ENCODE measurements at places on chromosomes 1 and 21.
A peak's percentile ranks its signal among the peaks of the same experiment; 100 is the strongest.

DNA sequence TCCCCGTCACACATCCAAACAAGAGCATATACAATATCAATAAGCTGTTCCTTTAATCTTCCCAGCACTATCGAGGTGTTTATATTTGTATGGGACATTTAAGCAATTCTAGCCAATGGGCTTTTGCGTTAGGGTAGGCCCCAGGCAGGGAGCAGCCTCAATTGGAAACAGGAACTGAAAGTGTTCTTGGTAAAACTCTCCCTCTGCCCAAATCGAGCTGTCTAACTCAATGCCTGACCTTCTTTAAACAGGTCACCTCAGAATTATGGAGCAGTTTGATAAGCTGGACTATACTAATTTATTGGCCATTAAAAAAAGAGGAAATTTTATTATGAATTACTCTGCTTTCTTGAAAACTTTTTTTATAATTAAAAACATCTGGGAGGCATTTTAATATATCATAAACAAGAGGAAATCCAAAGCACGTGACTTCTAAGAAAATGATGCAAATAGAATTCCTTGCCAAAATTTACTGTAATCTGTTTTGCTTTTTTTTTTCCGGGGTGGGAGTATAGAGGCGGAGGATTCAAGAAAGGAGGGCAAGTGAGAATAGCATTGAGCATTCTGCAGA, 498.1 kb downstream of the LMO4 start:
- DNase-seq = peak; percentile 8

GRCh38 chr1:12810691-12811408, 19.7 kb downstream of the PRAMEF1 start:
- DNase-seq = no peak

- DNase-seq = no peak
Observed at GRCh38 chr1:33454646-33455282, 17.7 kb upstream of the ZSCAN20 start.

DNA sequence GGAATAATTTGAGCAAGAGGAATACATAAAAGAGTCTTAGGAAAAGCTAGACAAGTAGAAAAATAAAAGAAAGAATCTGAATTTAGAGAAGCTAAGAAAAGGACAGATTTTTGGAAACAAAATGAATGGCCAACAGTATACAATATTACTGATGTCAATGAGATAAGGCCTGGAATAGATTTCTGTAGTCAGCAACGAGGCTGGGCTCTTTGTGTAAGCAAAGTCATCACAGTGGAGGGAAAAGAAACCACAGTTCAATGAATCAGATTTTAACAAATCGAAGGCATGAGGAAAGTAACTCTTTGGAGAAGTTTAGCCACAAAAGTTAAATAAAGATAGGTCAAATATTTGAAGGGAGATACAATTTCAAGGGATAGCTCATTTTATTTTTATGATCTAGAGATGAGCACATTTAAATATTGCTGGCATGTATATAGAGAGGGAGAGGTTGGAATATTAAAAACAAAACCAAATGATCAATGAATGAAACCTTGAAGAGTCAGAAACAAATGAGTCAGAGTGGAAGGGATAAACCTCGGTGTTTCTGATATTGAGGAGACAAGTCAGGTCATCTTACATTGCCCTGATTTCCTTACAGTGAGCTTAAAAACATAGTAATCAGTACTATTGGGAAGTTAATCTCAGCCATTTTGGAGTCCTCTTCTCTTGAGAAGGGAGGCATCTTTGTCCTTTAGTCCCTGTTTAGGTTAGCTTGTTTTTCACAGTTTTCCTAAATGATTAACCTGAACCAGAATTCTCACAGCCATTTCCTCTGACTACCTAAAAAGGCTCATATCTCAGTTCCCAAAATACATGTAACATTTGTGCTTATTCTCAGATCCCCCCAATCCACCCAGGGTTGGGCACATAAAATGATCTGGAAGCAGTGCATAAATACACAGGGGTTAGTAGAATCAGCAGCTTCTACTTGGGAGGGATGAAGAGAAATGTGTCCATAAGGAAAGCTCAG, 620.0 kb upstream of the B3GALT2 start:
- DNase-seq = no peak

- DNase-seq = no peak
Observed at GRCh38 chr1:226337276-226337875, 28.4 kb upstream of the LIN9 start.

- no peak for DNase-seq
Observed at GRCh38 chr1:20354610-20355009, 63.9 kb downstream of the VWA5B1 start.

GRCh38 chr1:177145106-177146070, 19.1 kb downstream of the ASTN1 start:
- DNase-seq = peak; percentile 79

DNA sequence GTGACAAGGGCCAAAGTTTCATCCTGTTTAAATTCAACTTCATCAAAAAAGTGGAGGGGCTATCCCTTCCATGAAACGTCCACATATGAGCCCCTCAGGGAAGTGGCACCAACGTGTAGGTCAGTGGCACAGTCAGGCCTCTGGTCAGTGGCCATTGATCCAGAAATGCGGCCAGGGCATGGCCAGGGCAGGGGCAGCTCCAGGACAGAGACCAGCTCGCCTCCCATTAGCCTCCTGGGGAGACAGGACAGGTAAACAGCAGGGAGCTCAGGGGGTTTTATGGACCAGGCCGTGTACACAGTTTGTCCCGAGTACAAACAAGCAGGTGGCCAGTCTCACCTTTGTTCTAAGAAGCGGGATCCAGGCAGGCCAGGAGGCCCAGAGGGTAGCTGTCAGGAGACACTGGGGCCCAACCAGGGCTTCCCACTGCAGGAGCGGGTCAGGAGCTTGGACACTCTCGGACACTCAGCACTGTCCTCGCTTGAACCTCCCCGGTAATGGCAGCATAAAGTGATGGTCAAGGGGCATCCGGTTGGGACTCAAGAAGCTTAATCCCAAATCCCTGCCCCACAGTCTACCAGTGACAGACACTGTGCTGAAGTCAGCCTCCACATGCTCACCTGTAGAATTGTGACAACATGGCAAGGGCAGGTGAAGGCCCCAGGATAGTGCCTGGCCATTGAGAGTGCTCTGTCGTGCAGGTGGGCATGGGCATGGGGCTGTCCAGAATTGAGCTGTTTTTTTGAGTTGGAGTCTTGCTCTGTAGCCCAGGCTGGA, 144.1 kb upstream of the ERRFI1 start:
- DNase-seq = no peak

DNA sequence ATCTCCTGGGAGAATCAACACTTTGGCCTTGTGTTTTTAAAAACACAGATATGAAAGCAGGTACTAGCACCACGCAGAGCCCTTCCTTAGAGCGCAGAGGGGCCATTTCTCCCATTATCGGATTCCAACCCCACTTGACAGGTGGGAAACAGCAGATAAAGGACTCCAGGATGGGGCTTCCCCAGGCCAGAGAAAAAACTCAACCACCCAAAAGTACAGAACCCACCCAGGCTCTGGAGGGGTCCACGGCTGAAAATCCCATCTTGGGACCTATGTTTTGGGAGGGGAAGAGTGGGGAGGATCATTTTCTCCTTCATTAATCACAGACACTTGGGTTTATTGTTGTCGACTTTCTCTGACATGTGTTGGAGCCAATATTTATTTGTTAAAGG, 27.1 kb upstream of the COL18A1 start:
- DNase-seq = no peak

GRCh38 chr1:31593770-31594632, 17.7 kb downstream of the TINAGL1 start:
- no peak for DNase-seq

- DNase-seq = no peak
Observed at GRCh38 chr1:44433209-44433608, 28.2 kb downstream of the RNF220 start.

- no peak for DNase-seq
Observed at GRCh38 chr1:7488475-7488842, 282.6 kb upstream of the VAMP3 start.

GRCh38 chr1:181222972-181223505, 134.5 kb downstream of the IER5 start:
- no peak for DNase-seq

DNA sequence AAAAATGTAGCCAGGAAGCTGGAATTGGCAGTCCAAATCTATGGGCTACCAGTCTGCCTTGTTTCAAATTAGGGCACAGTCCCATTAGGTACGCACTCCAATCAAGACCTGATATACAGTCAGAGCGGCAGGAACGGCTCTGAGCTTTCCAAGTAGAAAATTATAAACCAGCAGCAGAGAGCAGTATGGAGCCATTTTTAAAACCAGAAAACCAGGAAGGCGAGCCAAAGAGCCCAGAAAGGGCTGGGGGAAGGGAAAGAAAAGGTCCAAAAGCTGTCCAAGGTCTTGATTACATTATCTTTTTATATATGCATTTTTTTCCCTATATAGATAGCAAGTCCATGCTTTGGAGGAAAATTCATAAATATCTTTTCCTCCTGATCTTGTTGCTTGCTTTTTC, 719.0 kb downstream of the RWDD3 start:
- no peak for DNase-seq

DNA sequence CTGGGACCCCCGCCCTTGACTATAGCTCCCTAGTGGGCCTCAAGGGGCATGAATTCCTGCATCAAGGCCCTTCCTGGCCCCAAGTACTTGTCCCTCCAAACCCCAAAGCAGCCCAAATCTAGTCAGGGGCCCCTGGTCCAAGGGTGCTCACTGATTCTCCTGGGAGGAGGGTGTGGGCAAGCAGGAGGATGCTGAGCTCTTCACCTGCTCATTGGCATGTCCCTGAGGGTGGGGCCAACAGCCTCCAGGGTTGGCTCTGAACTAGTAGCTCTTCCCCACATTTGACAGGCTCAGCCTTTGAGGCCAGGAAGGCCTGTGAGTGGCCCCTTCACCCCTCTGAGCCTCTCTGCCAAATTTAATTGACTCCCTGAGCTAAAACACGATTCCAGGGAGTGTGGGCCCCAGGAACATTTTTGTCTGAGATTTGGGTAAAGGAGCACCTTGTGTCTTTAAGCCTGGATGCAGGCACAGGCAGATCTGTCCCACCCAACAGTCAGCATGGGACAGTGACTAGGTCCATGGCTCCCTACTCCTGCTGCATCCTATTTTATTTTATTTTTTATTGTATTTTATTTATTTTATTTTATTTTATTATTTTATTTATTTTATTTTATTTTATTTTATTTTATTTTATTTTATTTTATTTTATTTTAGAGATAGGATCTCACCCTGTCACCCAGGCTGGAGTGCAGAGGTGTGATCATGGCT, 11.0 kb upstream of the WNT9A start:
- DNase-seq = no peak

DNA sequence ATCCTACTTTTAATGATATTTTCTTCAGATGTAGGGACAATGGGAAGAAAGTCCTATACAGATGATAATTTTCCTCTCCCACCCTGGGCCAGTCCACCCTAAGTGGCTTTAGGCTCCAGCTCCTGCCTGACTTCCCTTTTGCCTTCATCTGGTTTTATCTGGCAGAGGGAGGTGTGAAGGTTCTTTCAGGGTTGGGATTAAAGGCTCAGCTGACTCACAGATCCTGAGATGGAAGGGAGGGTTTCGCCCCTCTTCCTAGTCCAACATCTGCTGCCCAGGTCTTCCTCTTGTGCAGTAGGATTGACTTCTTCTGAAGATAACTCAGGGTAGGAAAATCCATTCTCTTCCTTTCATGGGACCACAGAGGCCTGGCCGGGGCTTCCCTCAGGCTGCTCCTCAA, 362.4 kb upstream of the KAZN start:
- DNase-seq = no peak

GRCh38 chr21:27321791-27322190, 354.9 kb upstream of the ADAMTS5 start:
- no peak for DNase-seq

DNA sequence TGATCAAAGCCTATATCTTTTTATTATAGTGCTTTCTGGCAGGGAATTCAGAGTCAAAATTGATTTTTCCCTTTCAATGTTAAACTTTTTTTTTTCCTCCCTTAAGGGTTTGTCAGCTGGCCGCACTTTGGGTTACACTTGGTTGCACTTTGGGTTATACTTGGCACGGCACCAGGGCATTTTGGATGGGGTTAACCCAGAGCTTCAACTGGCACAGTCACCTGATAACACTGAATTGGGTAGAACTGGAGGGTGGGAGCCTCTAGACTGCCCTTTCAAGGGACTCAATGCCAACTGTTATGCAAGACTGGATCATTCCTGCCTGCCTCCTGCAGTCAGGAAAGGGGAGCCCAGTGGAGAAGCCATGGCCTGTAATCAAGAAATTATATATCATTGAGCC, 211.5 kb downstream of the KCNJ6 start:
- no peak for DNase-seq

GRCh38 chr1:35748326-35748725, 21.5 kb downstream of the CLSPN start:
- DNase-seq = no peak

DNA sequence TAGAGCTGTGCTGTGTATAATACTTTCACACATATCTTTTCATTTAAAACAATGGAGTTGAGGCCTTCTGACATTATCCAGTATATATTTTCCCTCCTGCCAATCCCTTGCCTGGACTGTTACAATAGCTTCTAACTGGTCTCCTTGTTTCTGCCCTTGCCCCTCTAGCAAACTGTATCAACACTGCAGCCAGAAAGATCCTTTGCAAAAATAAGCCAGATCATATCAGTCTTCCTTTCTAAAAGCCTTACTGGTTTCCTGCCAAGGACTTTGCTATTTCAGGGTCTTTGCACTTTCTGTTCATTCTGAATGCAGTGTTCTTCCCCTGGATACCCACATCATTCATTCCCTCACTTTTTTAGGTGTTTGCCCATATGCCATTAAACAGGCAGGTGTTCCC, 370.1 kb downstream of the PTBP2 start:
- no peak for DNase-seq

DNA sequence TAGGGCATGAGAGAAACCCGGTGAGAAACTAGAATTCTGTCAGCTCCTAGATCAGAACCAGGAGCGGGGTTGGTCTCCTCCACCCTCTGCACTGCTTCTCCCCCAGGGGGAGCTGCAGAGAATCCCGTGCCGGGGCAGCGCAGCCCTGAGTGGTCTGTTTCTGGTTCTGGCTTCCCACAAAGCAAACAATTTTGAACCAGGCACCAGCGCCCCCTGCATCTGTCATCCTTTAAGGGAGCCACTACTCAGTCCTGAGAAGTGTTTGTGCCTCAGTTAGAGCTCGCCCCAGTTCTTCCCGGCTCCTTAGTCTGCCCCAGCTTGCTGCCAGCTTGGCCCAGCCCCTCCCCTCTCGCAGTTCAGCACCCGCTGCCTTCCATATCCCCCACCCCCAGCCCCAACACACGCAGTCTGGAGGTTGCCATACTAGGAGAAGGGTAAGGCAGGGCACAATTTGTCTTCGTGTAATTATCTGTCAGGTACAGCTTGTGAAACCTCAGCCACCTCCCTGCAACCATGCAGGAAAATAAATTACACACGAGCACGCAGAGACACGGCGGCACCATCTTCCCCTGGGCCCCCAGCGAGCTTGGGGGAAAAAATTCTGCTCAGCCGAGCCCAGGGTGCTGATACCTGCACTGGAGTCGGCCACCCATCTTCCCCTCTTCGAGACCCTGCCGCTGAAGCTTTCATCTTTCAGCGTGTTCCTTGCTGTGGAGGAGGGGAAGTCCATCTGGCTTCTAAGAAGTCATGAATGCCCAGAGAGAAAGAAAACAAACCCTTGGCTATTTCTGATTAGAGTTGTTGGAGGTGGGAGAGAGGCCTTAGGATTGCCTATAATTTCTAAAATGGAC, 62.6 kb upstream of the CD1D start:
- no peak for DNase-seq

Measured in foreskin melanocyte (primary cell).